Testis (tissue), 5 donors: ENCODE measurements at places on chromosomes 7 and 10. TPM values are rescaled to one million over a fixed set of nuclear protein-coding genes. Genes with fewer than 3 reads are reported as not detected.

The IL2RA gene
- total RNA-seq = not detected

The DNAJB9 gene
- 28.8 TPM for total RNA-seq

The FAM131B gene
- 1.2 TPM for total RNA-seq

The TBC1D12 gene
- 19.4 TPM for total RNA-seq

The DOCK4 gene
- total RNA-seq = 17.1 TPM

The CYP3A7 gene
- total RNA-seq = not detected

The DGKB gene
- 0.55 TPM for total RNA-seq

GRCh38 chr7:65338346-65338745 is 35.3 kb upstream of the ZNF92 start:
- H3K27me3 ChIP-seq = no peaks in the 10 kb centered on the region
- no peak overlapping the region for H3K4me3 ChIP-seq
- no peaks in the 10 kb centered on the region for H3K36me3 ChIP-seq

- no peaks in the 10 kb centered on the region for H3K36me3 ChIP-seq
- H3K4me3 ChIP-seq = no peak overlapping the region
- no peaks in the 10 kb centered on the region for H3K27me3 ChIP-seq
- H3K27ac ChIP-seq = no peak overlapping the region
- H3K4me1 ChIP-seq = peaks cover 3% of the 10 kb centered on the region
- DNase-seq = no peak
Observed at GRCh38 chr10:21797984-21798765, 205.4 kb downstream of the DNAJC1 start.

- no peaks in the 10 kb centered on the region for H3K4me1 ChIP-seq
Observed at GRCh38 chr7:30327813-30328212, 43.4 kb downstream of the ZNRF2 start.

DNA sequence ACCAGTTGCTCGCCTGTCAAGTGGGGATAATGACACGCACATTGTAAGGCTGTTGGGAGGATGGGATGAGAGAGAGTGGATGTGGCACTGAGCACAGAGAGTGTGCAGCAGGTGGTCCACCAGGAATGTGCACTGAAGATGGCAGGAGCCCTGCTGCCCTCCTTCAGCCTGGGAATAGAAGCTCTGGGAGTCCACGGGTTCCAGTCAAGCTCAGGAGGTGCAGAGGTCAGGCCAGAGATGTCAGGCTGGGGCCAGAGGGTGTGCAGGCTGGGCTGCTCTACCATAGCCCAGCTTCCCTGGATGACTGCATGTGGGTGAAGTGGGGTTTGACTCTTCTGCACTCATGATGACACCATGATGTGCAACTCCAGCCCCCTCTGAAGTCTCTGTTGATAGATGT is 58.7 kb downstream of the C10orf120 start:
- H3K27me3 ChIP-seq = no peaks in the 10 kb centered on the region
- no peak overlapping the region for H3K27ac ChIP-seq
- H3K36me3 ChIP-seq = no peaks in the 10 kb centered on the region
- no peaks in the 10 kb centered on the region for H3K4me1 ChIP-seq
- no peak overlapping the region for H3K4me3 ChIP-seq
- DNase-seq = no peak

DNA sequence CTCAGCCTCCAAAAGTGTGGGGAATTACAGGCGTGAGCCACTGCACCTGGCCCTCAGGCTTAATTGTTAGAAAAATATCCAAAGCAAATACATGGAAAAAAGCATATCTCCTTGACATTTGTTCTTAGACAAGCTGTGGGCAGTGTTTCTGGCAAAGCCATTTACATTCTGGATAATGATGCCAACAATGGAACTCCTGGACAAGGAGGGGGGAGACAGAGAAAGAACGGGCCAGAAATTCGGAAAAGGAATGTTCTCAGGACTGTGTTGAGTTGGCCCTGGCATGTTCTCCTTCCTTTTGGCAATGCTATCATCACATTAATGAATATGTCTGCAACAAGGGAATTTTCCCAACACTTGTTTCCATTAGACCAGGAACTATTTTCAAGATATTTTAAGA is 88.7 kb downstream of the UBE2H start:
- H3K4me1 ChIP-seq = peaks cover 53% of the 10 kb centered on the region
- H3K27ac ChIP-seq = peak overlapping the region; percentile 68

- no peaks in the 10 kb centered on the region for H3K27me3 ChIP-seq
- H3K4me1 ChIP-seq = no peaks in the 10 kb centered on the region
- no peak overlapping the region for H3K4me3 ChIP-seq
- H3K36me3 ChIP-seq = no peaks in the 10 kb centered on the region
- no peak overlapping the region for H3K27ac ChIP-seq
Observed at GRCh38 chr7:15581352-15581951, 19.6 kb upstream of the AGMO start.

DNA sequence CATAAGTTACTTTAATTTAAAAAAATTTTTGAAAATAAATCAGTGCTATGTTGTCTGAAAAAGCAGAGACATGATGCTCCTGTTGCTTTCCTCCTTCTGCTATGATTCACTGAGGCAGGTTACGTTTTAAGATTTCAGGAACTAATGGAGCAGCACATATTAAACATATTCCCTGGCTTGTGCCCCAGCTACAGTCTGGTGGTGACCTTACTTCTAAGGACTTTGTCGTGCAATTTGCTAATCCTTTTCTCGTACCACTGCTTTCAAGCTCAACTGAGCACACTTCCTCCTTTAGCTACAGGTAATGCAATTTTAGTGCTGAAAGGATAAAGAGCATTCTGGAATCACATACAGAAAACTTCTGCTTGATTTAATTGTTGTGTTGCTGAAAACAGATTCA is 16.2 kb upstream of the PRR15 start:
- no peak overlapping the region for H3K4me3 ChIP-seq
- no peaks in the 10 kb centered on the region for H3K27me3 ChIP-seq
- H3K27ac ChIP-seq = no peak overlapping the region

- H3K4me1 ChIP-seq = no peaks in the 10 kb centered on the region
- no peak overlapping the region for H3K4me3 ChIP-seq
- H3K36me3 ChIP-seq = no peaks in the 10 kb centered on the region
- DNase-seq = no peak
Observed at GRCh38 chr7:134619627-134620331, 26.9 kb upstream of the BPGM start.

GRCh38 chr10:6586501-6586900 is 6.4 kb upstream of the PRKCQ start:
- no peak overlapping the region for H3K4me3 ChIP-seq
- H3K27me3 ChIP-seq = no peaks in the 10 kb centered on the region
- H3K36me3 ChIP-seq = no peaks in the 10 kb centered on the region
- no peaks in the 10 kb centered on the region for H3K4me1 ChIP-seq

GRCh38 chr10:77974396-77975074 is 48.0 kb upstream of the DLG5 start:
- no peak overlapping the region for H3K4me3 ChIP-seq
- peaks cover 14% of the 10 kb centered on the region for H3K4me1 ChIP-seq
- H3K27me3 ChIP-seq = no peaks in the 10 kb centered on the region
- DNase-seq = peak; percentile 55
- H3K36me3 ChIP-seq = no peaks in the 10 kb centered on the region

GRCh38 chr10:70566515-70567290 is 35.8 kb downstream of the PRF1 start:
- DNase-seq = no peak
- H3K4me3 ChIP-seq = no peak overlapping the region
- no peaks in the 10 kb centered on the region for H3K27me3 ChIP-seq
- no peaks in the 10 kb centered on the region for H3K36me3 ChIP-seq
- no peak overlapping the region for H3K27ac ChIP-seq
- H3K4me1 ChIP-seq = no peaks in the 10 kb centered on the region

GRCh38 chr10:12344375-12345110 is 4.8 kb upstream of the CAMK1D start:
- DNase-seq = no peak
- H3K36me3 ChIP-seq = no peaks in the 10 kb centered on the region
- H3K27me3 ChIP-seq = no peaks in the 10 kb centered on the region
- H3K4me1 ChIP-seq = no peaks in the 10 kb centered on the region
- H3K27ac ChIP-seq = no peak overlapping the region

- H3K4me3 ChIP-seq = no peak overlapping the region
- no peak for DNase-seq
- no peaks in the 10 kb centered on the region for H3K36me3 ChIP-seq
- no peak overlapping the region for H3K27ac ChIP-seq
- peaks cover 3% of the 10 kb centered on the region for H3K4me1 ChIP-seq
Observed at GRCh38 chr10:95909561-95909960, 1.8 kb downstream of the CC2D2B start.

DNA sequence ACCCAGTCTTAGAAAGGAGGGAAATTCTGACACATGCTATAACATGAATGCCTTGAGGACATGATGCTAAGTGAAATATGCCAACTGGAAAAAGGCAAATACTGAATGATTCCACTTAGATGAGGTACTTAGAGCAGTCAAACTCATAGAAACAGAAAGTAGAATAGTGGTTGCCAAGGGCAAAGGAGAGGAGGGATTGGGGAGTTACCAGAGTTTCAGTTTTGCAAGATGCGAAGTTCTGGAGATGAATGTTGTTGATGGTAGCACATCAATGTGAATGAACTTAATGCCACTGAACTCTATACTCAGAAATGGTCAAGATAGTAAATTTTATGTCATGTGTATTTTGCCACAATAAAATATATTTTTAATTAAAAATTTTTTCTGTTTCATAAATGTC is 38.9 kb downstream of the DRGX start:
- DNase-seq = no peak
- H3K4me1 ChIP-seq = peaks cover 8% of the 10 kb centered on the region
- no peaks in the 10 kb centered on the region for H3K27me3 ChIP-seq
- no peaks in the 10 kb centered on the region for H3K36me3 ChIP-seq

DNA sequence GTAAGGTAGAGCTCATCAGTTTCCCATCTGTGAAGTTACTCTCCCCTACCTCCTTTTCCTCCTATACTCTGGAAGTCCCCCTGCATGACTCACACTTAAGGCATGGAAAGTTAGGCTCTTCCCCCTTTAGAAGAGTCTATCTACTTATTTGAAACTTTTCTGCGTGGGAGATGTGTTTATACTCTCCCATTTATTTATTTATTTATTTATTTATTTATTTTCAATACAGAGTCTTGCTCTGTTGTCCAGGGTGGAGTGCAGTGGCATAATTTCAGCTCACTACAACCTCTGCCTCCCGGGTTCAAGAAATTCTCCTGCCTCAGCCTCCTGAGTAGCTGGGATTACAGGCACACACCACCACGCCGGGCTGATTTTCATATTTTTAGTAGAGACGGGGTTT is 107.5 kb upstream of the JCAD start:
- peaks cover 3% of the 10 kb centered on the region for H3K4me1 ChIP-seq
- no peak for DNase-seq
- H3K27ac ChIP-seq = no peak overlapping the region
- no peaks in the 10 kb centered on the region for H3K27me3 ChIP-seq

DNA sequence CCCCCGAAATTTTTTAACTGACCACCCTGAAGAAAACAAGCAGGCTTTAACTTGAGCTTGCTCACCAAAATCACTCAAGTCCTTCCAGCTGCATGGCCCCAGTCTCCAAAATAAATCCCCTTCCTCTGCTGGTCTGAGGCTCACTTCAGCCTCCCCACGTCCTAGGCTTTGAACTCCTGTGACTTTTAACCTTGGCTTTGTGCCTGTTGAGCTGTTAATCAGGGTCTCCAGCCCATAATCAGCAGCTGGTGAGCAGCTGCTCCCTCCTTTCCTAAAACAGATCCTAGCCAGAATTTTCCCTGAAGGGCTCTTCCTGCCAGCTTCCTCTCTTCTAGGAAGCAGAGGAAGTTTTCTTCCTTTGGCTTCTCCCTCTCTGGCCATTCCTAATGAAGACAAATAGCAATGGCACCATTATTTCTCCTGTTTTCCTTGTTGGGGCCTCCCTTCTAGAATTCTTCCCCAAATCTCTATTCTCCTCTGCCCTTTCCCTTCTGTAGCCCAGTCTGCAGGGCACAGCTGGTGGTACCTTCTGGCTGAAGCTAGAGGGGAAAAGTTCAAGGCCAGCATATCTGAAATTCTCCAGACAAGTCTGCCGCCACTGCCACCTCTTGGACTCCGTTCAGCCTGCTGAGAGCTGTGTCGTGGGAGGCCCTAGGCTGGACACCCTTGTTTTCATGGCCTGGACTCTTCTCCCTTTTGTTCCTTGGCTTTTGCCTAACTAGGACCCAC is 152.1 kb downstream of the NOC3L start:
- DNase-seq = peak; percentile 54
- H3K36me3 ChIP-seq = no peaks in the 10 kb centered on the region
- peak overlapping the region; percentile 29 for H3K27ac ChIP-seq
- H3K4me1 ChIP-seq = peaks cover 10% of the 10 kb centered on the region

- no peak for DNase-seq
- H3K4me1 ChIP-seq = no peaks in the 10 kb centered on the region
- H3K4me3 ChIP-seq = no peak overlapping the region
- no peaks in the 10 kb centered on the region for H3K36me3 ChIP-seq
- H3K27me3 ChIP-seq = no peaks in the 10 kb centered on the region
Observed at GRCh38 chr7:40804477-40805215, 669.8 kb downstream of the SUGCT start.

DNA sequence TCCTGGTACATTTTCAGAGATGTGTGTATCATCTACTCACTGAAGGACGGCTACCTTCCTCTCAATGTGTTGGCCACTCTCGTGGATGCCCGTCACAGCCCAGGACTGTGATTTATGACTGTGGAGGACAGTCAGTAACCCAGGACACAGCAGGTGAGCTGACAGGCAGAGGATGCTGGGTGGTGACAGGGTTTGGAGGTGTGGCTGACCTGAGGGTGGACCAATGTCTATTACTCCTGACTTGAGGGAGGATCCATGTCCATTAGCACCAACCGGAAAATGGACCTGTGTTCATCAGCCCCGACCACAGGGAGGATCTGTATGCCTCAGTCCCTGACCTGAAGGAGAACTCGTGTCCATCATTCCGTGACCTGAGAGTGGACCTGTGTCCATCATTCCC is 96.1 kb downstream of the ADCY1 start:
- no peaks in the 10 kb centered on the region for H3K27me3 ChIP-seq
- DNase-seq = peak; percentile 2
- no peaks in the 10 kb centered on the region for H3K36me3 ChIP-seq
- H3K4me3 ChIP-seq = no peak overlapping the region

DNA sequence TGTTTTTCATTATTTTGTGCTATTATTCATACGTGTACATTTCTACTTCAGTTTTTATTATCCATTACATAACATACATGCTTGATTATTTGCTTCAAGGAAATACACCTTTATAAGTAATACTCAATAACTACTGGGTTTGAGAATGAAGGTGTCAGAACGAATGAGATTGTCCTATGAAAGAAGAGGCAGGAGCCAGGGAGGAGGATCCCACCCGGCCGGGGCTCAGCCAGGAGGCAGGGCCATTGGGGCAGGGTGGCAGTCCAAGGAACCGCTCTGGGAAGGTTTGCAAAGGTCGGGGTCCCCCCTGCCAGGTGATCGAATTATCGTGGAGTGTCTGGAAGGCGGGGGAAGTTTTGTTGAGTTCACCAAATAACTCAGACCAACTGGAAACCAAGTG is 9.1 kb downstream of the TRIM56 start:
- DNase-seq = no peak
- H3K27ac ChIP-seq = no peak overlapping the region
- no peaks in the 10 kb centered on the region for H3K27me3 ChIP-seq
- no peaks in the 10 kb centered on the region for H3K36me3 ChIP-seq
- peaks cover under 1% of the 10 kb centered on the region for H3K4me1 ChIP-seq

- H3K4me3 ChIP-seq = no peak overlapping the region
- no peaks in the 10 kb centered on the region for H3K27me3 ChIP-seq
- H3K27ac ChIP-seq = no peak overlapping the region
- no peaks in the 10 kb centered on the region for H3K4me1 ChIP-seq
Observed at GRCh38 chr10:7546385-7546967, 120.3 kb downstream of the ITIH5 start.

- H3K27ac ChIP-seq = no peak overlapping the region
- H3K36me3 ChIP-seq = no peaks in the 10 kb centered on the region
- no peaks in the 10 kb centered on the region for H3K4me1 ChIP-seq
- H3K27me3 ChIP-seq = no peaks in the 10 kb centered on the region
- no peak for DNase-seq
Observed at GRCh38 chr10:943334-944033, 12.0 kb upstream of the LARP4B start.

GRCh38 chr10:59655309-59655708 is 54.3 kb downstream of the SLC16A9 start:
- no peak for DNase-seq
- no peaks in the 10 kb centered on the region for H3K36me3 ChIP-seq
- no peaks in the 10 kb centered on the region for H3K27me3 ChIP-seq
- H3K27ac ChIP-seq = no peak overlapping the region
- H3K4me1 ChIP-seq = peaks cover 7% of the 10 kb centered on the region
